ENCODE measurements at places on chromosomes 3 and 15.

- no peak for DNase-seq
Measured at GRCh38 chr15:77020348-77021087, 25.6 kb downstream of the PSTPIP1 start.

- no peak for DNase-seq
Measured at GRCh38 chr3:188832961-188833721, 338.6 kb upstream of the TPRG1 start.

GRCh38 chr3:122052968-122053367 lies 2.2 kb upstream of the CD86 start:
- no peak for DNase-seq

- DNase-seq, result no peak
Measured at GRCh38 chr15:69128667-69129311, 31.6 kb upstream of the GLCE start.

All from effector memory CD4-positive, alpha-beta T cell (primary cell).